NCI-H2029 (cell line): ENCODE measurements at places on chromosomes 2 and 18.

DNA sequence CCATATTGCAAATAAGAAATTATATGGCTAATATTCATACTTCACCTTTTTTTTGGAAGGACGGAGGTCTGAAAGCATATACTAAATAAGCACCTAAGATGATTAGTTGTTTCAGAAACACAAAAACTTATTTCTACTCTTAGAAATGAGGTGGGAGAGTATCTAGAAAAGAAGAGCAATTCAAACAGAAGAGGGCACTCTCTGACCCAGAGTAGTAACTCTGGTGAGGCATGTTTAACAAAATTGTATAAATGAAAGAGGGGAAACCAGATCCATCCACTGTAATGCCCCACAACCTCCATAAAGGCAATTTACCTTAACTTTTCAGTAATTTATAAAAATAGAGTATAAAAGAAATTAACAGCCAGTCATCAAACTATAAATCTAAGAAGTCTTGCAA is 669.6 kb upstream of the VRK2 start:
- DNase-seq: no peak

DNA sequence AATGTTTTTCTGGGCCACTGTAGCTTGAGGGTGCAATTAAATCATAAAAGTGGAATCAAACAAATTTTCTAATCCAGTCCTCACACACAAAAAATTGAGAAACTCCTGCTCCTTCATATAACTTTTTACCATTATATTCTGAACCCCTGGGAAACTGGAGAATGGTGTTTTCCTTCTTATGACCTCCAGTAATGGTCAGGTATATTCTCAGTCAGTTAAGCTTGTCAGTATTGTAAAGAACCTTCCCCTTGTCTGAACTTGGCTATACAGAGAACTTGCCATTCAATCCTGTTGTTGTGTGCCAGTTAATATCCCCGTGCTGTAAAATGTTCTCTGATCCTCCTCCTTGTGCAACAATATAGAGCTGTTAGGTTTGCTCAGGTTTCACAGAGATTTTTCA is 39.5 kb downstream of the ZNF804A start:
- DNase-seq: no peak

DNA sequence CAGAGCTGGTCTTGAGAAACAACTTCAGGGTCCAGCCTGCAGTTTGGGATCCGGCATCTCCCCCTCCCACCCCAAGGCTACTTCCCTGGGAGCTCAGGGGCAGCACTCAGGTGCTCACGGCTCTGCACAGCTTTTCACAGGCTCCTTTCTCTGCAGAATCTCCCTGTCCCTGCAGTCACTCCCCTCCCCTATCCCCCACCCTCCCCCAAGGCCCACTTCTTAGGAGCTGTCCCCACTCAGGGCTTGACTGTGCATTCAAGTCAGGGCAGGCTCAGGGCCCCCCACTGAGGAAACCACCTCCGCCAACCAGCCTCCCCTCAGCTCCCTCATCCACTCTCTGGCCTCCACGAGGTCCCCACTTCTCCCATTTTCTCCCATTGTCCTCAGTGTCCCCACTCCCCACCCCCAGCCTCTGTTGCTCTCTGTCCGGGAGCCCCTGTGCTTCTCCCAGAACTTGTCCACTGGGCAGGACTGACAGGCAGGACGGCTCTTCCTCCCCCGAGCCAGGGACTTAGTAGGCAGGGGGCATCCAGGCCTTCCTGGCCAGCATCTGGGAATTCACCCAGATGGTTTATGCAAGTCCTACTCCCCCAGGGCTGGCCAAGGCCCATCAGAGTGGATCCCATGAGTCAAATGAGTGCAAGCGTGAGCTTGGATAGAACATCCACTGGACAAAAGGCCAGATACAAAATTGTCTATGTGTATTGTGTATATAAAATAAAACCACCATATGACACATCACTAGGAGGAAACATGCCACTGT is 7.6 kb downstream of the NMUR1 start:
- DNase-seq: no peak

DNA sequence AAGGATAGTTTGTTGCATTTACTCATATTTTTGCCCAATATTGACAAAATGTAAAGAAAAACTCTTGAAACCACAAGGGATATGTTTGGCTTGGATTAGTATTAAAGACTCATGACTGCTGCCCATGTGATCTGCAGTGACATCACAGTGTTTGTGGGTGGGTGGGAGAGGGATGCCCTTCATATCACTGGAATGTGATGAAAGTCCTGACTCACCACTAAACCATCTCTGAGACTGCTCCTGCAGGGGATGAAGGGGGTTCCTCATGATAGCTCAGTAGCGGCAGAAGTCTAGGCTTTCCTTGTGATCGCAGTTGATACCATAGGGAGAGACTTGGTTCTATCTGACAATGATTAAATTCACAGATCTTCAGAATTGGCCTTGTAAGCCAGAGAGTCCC is 451.2 kb downstream of the CNTNAP5 start:
- no peak for DNase-seq

DNA sequence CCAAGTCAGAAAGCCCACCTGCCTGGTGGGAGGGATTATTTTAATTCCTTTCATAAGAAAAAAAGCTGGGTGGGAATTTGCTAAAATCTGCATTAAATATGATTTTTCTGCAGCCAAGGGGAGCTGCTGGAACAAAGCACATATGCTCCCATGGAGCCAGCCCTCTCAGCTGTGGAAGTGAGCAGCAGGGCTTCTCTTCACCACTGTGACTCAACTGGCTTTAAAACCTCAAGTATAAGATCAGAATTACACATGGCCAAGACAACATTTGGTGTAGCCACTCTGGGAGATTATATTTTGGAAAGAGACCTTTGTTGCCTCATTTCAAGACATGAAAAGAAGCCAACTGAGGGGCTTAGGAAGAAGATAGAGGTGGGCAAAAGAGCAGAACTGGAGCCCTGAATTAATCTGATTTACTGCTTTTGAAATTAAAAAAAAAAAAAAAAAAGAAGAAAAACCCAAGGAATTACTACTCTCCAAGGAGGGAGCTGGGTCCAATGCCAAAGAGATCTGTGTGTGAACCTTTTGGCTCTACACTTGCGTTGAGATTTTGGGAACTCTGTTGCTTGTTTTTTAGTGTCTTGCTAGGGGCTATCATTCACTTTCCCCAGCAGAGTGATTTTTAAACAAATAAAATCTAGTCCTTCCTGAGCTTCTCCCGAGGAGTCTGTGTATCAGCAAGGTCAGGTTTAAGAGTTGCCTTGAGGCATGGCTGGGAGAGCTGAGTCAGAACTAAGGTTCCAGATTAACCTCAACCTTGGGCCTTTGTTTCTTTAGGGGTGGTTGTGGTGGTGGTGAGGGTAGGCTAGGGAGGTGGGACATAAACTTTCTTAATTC is 6.0 kb downstream of the LHCGR start:
- no peak for DNase-seq

GRCh38 chr2:83587309-83587708 is 871.8 kb downstream of the SUCLG1 start:
- DNase-seq: no peak

DNA sequence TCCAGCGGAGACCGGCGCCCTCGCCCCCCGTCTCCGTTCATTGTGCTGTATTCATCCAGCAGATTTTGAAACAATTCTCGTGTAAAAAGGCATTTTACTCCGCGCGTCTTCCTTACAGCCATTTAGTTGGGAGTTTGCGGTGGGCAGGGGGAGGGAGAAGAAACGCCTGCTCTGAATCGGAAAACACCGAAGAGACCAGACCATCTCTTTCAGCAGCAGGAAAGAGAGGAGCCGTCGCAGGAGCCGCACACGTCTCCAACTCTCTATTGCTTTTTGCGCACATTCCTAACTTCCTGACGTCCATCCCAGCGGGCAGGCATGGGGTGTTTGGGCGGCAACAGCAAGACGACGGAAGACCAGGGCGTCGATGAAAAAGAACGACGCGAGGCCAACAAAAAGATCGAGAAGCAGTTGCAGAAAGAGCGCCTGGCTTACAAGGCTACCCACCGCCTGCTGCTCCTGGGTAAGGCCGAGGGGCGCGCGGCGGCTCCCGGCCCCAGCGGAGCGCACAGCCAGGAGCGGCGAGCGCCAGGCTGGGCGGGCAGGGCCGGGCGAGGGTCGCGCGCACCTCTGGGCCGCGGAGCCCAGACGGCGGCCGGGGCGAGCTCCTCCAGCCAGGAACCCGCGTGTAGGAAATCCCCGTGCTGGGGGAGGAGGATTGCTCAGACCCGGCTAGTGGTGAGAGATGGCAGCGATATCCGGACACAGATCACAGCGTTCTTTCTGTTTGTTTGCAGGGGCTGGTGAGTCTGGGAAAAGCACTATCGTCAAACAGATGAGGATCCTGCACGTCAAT is 63.2 kb downstream of the GNAL start:
- no peak for DNase-seq

- DNase-seq: peak; percentile 92
Measured at GRCh38 chr2:237733677-237734300, 64.8 kb upstream of the RBM44 start.
